AML-193 (cell line): ENCODE measurements at places on chromosomes 13 and 19.
A peak's percentile ranks its signal among the peaks of the same experiment; 100 is the strongest.

DNA sequence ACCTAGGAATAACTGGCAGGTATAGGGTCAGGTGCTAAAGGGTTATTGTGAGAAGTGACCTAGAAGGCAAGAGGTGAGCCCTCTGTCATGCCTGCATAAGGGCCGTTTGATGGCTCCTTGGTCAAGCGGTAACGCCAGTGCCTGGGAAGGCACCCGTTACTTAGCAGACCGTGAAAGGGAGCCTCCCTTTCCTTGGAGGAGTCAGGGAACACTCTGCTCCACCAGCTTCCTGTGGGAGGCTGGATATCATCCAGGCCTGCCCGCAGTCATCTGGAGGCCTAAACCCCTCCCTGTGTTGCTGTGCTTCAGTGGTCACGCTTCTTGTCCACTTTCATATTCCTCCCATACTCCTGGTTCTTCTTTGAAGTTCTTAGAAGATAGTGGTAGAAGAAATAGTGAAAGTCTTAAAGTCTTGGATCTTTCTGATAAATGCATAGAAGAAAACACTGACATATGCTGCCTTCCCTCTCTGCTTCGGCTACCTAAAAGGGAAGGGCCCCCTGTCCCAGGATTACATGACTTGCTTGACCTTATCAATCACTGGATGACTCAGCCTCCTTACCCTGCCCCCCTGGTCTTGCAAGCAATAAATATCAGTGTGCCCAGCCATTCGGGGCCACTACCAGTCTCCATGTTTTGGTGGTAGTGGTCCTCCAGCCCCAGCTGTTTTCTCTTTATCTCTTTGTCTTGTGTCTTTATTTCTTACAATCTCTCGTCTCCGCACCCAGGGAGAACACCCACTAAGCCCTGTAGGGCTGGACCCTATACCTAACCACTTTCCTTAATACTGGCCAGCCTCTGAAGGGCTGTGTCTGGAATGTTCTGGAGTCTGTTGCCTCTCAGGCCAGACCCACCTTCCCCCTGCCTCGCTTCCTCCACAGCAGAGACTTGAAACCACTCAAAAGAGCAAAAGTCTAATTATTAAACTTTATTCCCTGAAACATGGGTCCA, 16.1 kb upstream of the ABCC4 start:
- no peak for DNase-seq

DNA sequence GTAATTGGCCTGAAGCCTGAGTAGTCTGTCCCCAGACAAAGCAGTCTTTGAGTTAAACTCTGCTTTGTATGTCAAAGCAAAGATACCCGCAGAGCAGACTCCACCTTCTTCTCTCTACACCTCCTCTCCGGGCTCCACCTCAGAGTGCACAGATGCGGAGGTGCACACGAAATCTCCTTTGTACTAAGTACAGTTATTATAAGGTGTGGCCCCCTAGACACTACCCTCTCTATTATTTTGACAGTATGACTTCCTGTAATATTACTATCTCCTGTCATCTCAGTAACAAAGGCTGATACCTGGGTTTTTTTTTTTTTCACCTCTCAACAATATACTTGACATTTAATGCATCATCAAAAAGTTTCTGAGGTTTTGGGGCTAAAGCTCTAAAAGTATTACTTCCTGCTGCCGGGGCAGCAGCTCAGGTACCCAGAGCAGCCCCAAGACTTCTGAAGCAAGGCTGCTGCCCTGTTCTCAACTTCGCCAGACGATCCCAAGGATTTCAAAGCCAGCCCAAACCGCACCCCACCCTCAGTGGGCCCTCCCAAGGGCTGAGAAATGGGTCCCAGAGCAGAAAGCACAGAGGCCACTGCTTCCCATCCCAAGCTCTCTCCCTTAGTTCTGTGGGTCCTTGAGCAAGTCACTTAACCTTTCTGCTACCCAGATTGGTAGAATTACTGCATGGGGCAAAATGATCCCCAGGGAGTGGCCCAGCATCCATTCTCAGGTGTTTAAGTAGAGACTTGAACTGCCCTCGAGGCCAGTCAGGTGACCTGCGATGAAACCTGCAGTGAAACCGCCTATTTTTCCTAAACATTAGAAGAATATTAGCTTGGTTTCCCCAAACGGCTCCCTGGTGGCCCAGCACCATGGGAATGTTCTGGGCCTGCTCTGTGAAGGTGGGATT, 180.6 kb downstream of the FOXO1 start:
- DNase-seq: no peak

- no peak for DNase-seq
These were observed 12.5 kb downstream of the MEIS3 start for GRCh38 chr19:47406711-47407416.

DNA sequence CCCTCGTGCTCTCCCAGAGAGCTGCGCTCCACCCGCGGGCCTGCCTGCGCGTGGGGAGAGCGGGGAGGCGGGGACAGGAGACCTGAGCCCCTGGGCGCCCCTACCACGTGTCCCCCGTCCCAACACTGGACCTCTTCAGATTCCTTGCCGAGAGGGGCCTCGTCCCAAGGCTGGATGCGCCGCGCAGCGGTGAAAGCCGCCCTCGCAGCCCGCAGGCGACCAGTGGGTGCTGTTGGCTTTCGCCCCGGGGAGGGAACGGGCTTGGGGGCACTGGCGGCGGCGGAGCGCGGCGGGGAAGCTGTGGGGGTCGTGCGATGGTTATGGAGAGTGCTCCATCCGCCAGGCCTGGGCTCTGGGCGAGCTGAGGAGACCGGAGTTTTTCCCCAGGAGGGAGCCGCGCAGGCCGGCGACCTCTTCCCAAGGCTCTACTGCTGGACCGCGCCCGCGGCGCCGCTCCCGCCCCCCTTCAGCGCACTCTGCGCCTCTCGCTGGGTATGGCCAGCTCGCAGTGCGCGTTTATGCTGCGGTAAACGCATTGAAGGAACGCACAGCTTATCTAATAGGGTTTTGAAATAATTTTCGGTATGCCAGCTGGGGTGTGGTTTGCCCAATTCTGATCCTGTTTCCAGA, 17.2 kb upstream of the RNF17 start:
- DNase-seq: no peak

- DNase-seq: no peak
These were observed 535 bp downstream of the COL5A3 start for GRCh38 chr19:10009714-10010224.

DNA sequence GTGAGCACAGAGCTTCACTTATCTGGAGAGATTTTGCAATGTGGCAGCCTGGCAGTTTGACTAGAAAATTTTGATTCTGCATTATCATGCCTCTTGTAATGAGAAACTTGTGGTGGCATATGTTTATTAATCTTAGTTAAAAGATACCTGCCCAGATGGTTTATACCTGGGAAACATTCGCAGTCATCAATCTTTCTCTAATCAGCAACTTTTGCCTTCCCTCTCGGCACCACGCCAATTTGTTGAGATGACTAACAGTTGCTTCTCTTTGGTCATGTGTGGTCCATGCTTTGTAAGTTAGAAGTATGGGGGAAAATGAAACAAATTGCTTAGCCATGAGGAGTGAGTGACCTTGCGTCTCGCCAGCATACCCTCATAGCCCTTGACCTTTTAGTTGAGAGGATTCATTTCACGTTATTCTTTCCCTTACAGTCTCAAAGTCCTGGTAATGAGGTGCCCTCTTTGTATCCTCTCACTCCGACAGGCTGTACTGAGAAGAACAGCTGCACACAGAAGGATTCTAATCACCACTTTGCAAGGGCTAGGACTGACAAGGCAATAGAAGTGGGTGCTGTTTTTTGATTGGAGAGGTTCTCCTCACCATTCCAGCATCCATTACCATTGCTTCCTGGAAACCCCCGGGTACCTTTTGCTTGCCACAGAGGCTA, 201.4 kb downstream of the OXGR1 start:
- no peak for DNase-seq

GRCh38 chr13:60435762-60436374, 38.8 kb downstream of the TDRD3 start:
- DNase-seq: no peak

DNA sequence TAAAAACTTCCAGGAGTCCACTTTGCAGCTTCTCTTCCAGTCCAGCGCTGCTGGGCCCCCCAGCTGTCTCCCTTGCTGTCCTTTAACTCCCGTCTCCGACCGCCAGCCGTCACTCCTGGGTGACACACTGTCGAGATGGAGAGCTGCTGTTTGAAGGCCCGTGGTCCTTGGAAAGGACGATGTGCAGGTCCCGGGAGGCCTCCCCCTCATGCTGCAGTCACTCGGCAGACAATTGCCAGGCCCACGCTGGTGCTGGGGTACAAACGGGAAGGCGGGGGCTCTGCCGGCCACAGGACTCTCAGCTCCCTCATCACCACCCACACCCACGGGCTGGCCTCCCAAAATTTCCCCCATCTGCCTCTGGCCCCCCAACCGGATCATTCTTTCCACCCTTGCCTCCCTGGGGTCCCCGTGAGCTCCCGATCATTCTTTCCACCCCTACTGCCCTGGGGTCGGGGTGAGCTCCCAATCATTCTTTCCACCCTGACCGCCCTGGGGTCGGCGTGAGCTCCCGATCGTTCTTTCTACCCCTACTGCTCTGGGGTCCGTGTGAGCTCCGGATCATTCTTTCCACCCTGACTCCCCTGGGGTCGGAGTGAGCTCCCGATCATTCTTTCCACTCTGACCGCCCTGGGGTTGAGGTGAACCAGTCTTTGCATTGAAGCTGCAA, 16.0 kb upstream of the ZNF554 start:
- DNase-seq: no peak

GRCh38 chr13:41049480-41050440, 11.5 kb upstream of the WBP4 start:
- DNase-seq: peak; percentile 60

GRCh38 chr13:35771898-35772297, 295.4 kb upstream of the MAB21L1 start:
- no peak for DNase-seq

DNA sequence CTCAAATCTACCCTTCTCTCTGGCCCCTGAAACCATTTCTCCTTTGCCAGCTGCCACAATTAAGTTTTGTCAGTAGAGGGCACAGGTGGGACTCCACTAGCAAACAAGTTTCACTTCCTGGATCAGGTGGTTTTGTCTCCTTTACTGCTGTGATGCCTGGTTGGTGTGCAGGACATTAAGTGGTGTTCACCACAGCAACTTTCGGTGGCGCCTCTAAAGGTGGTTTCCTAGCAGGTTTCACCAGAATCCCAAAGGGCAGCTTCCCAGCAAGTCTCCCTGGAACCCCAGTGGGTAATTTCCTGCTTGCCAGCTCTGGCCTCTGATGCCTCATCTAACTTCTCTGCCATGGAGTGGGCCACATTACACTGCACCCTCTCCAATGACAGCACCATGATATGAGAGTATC, 16.6 kb downstream of the MED4 start:
- DNase-seq: no peak

DNA sequence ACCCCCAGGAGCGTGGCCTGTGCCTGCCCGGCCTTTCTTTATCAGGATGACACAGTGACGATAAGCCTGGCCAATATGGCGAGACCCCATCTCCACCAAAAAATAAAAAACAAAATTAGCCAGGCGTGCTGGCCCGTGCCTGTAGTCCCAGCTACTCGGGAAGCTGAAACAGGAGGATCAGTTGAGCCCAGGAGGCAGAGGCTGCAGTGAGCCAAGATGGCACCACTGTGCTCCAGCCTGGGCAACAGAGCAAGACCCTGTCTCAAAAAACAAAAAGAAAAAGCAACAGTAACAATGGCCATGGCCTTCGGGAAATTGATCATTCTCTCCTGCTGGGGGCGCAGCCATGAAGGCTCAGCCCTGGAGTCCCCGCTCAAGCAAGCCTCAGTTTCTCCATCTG, 11.1 kb downstream of the PEX11G start:
- no peak for DNase-seq

DNA sequence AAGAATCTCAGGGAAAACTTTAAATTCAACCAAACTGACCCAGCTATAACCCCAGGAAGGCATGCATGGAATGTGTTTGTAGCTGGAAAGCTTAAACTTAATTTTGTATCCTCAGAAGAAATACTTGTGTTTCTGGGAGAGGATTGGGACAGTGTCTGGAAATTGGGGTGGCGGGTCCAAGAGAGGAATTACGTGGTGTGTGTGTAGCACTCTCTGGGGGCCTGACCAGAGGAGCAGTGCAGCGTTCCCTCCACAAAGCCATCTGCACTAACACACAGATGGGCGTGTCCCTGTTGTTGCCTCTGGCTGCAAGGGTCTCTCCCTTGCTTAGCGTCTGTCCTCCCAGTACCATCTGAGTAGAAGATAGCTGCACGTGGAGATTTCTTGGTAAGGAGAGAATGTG, 6.4 kb downstream of the GARRE1 start:
- no peak for DNase-seq

DNA sequence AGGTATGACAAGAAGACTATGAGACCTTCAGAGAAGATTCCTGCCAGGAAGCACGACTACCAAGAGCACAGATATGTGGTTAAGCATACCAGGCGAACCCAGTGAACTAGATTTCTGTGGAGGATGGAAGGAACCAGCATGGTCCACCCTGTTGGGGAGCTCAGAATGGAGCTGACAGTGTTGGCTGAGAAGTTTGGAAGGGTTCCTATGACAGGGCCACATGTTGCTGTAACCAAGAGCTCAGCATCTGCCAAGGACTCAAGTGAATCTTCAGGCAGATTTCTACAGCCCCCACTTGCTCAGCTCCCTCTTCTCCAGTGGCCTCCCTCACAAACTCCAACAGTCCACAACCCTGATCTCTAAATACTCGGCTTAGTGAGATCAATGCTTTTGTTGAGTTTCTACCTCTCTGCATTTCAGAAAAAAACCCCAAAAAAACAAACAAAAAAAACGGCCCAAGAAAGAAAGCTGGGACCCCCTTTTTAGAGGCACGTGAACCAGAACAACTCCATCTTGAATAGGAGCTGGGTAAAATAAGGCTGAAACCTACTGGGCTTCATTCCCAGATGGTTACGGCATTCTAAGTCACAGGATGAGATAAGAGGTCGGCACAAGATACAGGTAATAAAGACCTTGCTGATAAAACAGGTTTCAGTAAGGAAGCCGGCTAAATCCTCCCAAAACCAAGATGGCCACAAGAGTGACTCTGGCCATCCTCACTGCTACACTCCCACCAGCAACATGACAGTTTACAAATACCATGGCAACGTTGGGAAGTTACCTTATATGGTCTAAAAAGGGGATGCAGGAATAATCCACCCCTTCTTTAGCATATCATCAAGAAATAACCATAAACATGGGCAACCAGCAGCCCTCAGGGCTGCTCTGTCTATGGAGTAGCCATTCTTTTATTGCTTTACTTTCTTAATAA, 691.1 kb downstream of the UQCRFS1 start:
- no peak for DNase-seq

- no peak for DNase-seq
These were observed 4.2 kb downstream of the SSC5D start for GRCh38 chr19:55492362-55492944.
